Colonic mucosa (tissue), 4 donors: ENCODE measurements at places on chromosomes 1 and 21.

- H3K4me1 ChIP-seq: no peaks in the 10 kb centered on the region
- H3K27me3 ChIP-seq: no peaks in the 10 kb centered on the region
- DNase-seq: no peak
- no peaks in the 10 kb centered on the region for H3K36me3 ChIP-seq
Measured at GRCh38 chr21:46605767-46606426, 1.0 kb upstream of the S100B start.

- no peaks in the 10 kb centered on the region for H3K27me3 ChIP-seq
- H3K4me3 ChIP-seq: no peak overlapping the region
- no peaks in the 10 kb centered on the region for H3K4me1 ChIP-seq
- no peak for DNase-seq
Measured at GRCh38 chr1:72010094-72010431, 272.3 kb downstream of the NEGR1 start.

DNA sequence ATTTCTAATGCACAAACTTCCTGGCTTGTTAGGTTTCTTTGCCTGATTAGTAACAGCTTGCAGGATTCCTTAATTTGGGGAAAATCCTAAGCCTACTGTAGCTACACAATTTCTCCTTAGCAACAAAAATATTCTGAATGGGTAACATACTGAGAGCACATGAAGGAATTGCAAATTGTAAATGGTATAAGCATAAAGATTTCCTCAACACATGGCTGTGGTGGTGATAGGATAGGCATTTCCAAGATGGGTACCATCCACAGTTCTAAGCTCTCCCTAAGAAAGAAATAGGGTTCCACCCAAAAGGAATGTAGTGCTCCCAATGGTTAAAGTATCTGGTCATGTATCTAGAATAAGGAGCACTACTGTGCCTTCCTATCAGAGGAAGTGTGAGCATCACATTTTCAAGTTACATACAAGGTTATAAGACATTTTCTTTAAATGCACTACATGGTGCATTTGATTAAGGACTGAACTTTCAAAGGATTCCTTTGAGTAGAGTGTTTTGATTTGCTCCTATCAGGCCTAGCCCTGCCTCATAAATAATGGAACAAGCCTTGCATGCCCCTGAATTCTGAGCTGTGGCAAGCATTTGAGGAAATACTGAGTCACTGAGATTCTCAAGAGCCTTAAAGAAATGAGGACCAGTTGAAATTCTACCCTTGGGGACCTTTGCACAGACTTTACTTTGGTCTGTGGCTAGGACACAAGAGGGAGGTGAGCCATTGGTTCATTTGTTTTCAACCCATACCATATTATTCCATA, 286.4 kb downstream of the PTBP2 start:
- H3K27ac ChIP-seq: no peak overlapping the region
- no peak overlapping the region for H3K4me3 ChIP-seq
- no peaks in the 10 kb centered on the region for H3K36me3 ChIP-seq
- no peaks in the 10 kb centered on the region for H3K4me1 ChIP-seq
- H3K27me3 ChIP-seq: no peaks in the 10 kb centered on the region

GRCh38 chr1:220135755-220136154, 41.8 kb downstream of the IARS2 start:
- no peak for DNase-seq
- no peak overlapping the region for H3K4me3 ChIP-seq
- H3K4me1 ChIP-seq: peaks cover 4% of the 10 kb centered on the region
- no peaks in the 10 kb centered on the region for H3K27me3 ChIP-seq
- H3K27ac ChIP-seq: no peak overlapping the region

- H3K36me3 ChIP-seq: no peaks in the 10 kb centered on the region
- H3K4me1 ChIP-seq: no peaks in the 10 kb centered on the region
- no peak for DNase-seq
- no peaks in the 10 kb centered on the region for H3K27me3 ChIP-seq
- H3K27ac ChIP-seq: no peak overlapping the region
- H3K4me3 ChIP-seq: no peak overlapping the region
Measured at GRCh38 chr1:156551869-156552268, 20.5 kb downstream of the IQGAP3 start.

- no peaks in the 10 kb centered on the region for H3K27me3 ChIP-seq
- no peak overlapping the region for H3K4me3 ChIP-seq
Measured at GRCh38 chr1:31488528-31488927, 75.5 kb downstream of the SERINC2 start.

DNA sequence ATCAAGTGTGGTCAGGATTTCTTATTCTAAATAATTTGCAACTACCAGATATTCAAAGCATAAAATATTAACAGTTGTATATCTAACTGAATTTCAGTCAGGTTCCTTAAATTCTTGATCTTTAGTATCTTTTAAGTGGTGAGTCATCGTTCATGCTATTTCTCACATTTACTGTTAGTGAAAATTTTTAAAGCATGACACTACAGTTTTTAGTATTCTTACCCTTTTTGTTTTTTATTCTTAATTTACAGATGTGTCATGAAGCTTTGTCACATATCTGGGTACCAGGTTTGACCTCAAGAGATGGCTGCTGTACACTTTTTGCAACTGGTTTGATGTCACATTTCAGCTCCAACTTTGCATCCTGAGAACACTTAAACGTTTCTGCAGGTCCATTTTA, 12.7 kb downstream of the AKIRIN1 start:
- no peaks in the 10 kb centered on the region for H3K4me1 ChIP-seq
- no peak overlapping the region for H3K4me3 ChIP-seq
- H3K36me3 ChIP-seq: peaks cover 40% of the 10 kb centered on the region

- no peaks in the 10 kb centered on the region for H3K4me1 ChIP-seq
- no peak overlapping the region for H3K27ac ChIP-seq
- H3K27me3 ChIP-seq: no peaks in the 10 kb centered on the region
- H3K4me3 ChIP-seq: no peak overlapping the region
Measured at GRCh38 chr1:67264899-67265298, 42.8 kb upstream of the IL12RB2 start.
